SK-N-MC (cell line): ENCODE measurements at places on chromosomes 11 and 22.

DNA sequence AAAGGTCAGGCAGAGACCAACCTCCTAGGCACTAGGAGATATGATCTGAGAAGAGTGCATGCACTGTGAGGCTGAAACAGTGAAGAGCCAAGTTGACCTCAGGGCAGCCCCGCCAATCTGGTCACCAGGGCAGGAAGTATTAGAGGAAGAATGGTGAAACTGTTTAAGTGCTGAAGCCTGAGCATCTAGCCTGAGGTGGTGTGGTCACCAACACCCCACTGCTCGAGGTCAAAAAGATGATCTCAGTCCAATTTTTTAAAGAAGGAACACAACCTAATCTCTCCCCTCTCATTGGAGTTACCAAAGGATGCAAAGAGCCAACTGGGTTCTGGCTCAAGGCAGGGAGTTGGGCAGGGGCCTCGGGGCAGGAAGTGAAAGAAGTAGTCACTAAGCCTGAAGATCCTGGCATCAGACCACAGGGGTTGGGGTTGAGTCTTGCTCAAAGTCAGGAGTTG is 4.0 kb downstream of the APBB1 start:
- no peak for DNase-seq

DNA sequence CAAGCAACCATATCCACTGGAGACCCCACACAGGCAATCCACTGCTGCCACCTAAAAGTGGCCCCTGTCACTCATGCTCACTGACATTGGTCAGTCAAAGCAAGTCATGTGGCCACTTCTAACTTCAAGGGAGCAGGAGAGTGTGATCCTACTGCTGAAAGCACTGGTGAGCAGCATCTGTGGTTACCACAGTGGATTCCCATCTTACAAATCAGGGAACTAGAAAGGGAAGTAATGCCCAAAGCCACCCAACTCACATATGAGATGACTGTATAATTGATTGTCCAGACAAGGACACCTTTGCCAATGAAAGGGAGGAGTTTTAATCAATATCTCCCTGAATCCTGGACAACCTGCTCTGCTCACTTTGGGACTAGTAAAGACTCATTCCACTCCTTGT is 17.7 kb downstream of the RCN1 start:
- DNase-seq, result no peak

GRCh38 chr11:12381875-12382274 is 4.5 kb downstream of the PARVA start:
- DNase-seq, result no peak

DNA sequence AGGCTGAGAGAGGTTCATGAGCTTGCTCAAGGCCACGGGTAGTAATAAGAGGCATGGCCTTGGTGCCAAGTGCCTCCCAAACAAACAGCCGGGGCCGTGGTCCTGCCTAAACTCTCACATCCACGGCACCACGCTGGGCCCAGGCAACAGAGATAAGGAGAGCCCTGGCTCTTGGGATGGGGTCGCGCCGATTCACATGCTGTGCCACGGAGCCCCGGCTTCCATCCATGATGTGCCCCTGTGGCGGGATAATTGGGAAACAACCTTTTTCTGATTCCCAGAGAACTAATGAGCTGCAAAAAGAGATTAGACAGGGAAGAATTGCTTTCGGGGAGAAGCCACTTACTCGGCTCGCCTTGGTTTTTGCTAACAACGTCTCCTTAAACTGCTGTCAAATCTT is 22.0 kb downstream of the TP53AIP1 start:
- DNase-seq, result no peak

DNA sequence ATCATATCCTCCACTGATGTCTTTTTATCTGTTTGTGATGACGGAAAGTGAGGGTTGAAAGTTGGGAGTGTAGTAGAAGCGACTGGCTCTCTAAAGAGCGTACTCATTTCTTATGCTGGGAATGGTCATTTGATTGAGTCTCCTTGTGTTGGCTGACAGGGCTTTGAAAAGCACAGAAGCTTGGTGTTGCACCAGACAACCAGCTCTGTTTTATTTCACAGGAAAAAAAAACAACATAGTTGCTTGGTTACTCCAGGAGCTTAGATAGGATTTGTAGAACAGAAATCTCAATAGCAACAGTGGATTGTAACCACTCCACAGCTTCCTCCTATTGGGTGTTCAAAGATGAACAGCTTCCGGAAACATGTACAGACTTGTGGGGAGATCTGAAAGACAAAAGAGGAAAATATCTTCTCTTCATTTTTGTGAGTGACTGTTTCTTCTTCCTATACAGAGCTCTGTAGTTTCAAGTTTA is 2.7 kb downstream of the RBM14 start:
- no peak for DNase-seq

- DNase-seq, result no peak
Measured at GRCh38 chr11:1701091-1701807, 4.3 kb downstream of the KRTAP5-6 start.

DNA sequence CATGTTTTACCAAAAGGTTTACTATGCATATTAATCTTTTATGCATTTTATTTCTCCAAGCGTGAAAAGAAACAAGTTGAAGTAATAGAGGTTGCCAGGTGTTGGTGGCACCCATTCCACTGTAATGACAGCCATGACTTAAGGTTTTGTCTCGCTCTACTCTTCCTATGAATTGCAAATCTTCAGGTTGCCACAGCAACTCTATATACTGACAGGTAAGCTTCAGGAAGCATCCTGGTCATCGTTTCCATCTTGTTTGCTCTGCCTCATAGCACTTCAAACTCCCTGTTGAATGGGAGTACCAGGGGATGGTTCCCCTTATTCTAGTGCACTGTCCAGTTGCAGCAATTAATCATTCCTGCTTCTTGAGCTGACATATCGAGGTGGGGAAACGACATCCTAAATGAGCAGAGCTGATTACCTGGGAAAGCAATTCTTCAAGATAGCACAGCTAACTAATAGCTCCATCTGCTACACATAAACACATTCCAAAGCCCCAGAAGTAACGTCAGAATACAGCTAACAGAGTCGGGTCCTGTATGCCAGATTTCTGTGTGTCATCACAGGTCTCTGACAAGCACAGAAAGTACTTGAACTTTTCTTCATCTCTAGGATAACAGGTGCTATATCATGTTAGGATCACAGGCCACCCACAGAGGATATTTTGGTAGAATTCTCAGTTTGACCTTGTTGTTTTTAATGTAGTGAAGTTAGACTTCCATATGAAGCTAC is 80.3 kb downstream of the CADM1 start:
- no peak for DNase-seq

DNA sequence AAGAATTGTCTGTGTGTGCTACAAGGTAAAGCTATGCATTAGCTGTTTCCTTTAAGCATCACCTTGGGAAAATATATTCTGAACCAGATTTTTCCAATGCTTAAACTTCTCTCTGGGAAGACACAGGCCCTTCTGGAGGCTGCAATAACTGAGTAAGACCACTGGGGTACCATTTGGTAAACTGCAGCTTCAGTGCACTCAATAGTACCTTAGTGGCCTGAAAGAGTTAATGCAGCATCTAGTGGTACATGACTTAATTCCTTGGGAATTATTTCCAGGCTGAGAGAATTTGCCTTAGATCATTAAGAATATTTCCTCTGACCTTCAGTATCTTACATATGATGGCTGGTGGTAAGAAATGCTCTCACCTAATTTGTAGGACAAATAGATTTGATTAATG is 727.4 kb downstream of the DLG2 start:
- no peak for DNase-seq

GRCh38 chr11:78856211-78856610 is 281.5 kb upstream of the NARS2 start:
- DNase-seq, result no peak

DNA sequence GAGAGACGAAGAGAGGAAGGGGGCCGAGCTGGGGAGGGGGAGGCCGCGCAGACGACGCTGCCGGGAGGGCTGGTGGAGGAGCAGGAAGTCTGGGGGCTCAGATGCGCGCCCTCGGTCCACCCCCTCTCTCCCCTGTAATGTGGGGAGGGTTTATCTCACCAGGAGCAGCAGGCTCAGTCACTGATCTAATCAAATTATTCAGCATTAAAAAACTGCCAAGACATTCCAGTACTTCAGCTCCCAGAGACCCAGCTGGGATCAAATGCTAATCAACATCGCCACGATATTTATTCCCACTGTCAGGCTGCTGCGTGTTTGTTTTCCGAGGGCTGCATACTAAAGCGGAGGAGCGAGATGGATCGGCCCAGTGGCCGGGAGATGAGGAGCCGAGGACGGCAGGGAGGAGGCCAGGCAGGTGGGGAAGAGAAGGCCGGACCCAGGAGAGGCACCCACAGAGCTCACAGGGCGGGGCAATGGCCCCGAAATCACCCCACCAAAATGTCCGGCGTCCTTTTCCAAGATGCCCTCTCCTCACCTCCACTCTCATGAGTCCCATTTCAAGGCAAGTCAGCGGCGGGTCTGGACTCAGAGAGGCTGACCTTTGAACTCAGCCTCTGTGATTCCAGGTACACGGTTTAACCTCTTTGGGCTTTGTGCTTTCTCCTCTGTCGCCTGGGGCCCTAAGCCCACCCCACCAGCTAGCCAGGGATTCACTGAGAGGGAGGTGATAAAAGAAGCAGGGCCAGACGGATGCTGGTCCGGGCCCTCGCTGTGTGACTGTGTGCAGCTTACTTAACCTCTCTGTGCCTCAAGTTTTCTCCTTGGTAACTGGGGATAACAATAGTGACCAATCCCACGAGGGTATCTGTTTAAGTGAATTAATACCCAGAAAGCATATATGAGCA is 502.1 kb downstream of the MN1 start:
- DNase-seq, result peak; percentile 6

DNA sequence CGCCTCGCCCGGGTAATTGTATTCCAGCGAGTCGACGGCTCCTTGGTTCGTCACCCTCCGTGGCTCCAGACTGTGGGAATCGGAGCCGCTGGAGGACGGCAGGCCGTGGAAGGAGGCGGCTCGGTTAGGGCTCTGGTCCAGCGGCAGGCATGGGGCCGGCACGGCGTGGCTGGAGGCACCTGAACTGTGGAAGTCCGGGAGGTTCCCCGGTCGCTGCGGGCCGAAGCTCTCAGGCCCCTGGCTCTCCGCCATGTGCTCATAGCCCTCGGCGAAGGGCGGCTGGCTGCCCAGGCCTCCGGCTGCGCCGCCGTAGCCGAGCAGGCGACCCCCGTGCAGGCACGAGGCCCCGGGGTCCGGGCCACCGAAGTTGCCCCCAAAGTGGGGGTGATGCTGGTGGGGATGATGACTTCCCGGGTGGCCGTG is 1.7 kb downstream of the MN1 start:
- DNase-seq, result no peak

- DNase-seq, result no peak
Measured at GRCh38 chr11:17468122-17468521, 8.5 kb downstream of the ABCC8 start.

- DNase-seq, result no peak
Measured at GRCh38 chr22:42414565-42415303, 17.5 kb downstream of the NFAM1 start.

DNA sequence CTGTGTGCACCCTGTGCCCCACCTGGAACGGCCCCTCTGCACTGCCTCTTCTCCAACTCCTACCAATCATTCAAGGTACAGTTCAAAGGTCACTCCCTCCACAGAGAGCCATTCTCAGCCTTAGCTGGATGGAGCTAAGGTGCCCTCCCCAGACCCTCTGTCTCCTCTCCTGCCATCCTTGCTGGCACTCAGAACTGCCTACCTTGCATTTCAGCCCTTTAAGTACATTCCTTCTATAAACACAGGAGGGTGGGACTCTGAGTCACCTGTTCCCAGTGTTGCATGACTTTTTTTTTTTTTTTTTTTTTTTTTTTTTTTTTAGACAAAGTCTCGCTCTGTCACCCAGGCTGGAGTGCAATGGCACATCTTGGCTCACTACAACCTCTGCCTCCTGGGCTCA is 8.6 kb downstream of the TTLL1 start:
- no peak for DNase-seq

DNA sequence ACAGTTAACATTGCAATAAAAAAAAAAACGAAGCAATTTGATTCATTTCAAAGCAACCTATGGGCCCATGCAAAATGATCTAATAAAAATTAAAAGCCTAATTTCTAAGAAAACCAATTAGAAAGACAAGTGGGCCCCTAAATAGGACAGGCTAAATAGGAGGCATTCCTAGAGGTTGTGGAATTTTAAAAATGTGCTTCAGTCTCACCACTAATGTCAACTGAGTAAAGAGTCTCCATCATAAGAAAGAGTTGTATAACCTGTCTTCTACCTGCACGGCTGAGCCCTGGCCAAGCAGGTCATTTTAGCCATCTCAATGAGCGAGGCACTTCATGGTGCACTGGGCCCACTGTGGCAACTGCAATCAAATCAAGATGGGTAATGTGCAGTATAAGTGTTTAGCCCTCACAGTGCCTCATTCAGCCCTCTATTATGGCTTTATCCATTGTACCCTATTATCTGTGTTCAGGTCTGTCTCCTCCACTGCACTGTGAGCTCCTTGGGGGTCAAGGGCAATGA is 76.4 kb downstream of the PRSS23 start:
- no peak for DNase-seq

DNA sequence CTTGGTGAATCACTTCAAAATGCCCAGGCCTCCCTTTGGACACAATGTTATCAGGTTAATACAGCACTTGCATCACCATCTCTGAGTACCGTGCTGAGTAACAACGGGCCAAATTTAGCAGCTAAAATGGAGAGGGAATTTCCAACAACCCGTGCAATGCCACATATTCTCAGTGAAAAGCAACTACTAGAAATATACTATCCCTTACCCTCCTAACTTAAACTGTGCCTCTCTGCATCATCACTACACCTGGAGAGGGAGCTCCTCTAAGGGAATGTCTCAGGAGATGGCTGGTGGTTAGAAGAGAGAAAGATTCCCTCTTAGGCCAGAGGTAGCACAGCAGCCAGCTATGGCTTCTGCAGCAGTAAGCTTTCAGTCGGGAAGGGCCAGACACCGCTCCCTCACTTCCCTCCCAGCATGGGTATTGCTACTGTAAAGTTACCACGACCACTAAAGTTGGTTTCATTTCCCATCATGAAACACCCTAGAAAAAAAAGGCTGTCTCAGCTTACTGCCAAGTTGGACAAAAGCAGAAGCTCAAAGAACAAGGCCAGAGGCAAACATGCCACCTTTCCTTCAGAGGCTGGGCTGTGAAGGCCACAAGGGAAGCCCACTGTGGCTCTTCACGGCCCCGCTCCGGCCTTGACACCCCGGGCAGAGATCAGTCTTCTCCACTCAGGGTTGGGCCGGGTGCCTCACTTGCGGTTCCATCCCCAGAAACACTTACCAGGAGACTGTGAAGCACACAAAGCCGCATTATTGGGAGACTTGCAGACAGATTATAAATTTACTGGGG is 3.9 kb downstream of the MAML2 start:
- DNase-seq, result no peak
